ENCODE measurements at places on chromosomes 1 and 21.

DNA sequence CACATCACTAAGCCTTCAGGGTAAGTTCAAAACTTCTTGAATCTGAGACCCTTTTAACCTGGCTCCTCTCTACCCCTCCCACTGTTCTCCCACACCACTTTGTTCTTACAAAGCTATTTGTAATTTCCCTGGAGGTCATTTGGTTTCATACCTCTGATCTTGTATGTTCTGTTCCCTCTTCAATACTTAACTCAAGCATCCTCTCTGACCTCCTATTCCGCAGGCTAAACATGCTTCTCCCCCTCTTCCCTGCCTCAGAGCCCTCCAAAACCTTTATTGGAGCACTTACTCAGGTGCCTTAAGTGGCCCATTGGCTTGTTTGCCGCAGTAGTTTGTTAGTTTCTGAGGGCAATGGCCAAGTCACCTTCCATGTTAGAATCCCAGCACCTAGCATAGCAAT is 54.8 kb downstream of the SSX2IP start:
- DNase-seq, result no peak

DNA sequence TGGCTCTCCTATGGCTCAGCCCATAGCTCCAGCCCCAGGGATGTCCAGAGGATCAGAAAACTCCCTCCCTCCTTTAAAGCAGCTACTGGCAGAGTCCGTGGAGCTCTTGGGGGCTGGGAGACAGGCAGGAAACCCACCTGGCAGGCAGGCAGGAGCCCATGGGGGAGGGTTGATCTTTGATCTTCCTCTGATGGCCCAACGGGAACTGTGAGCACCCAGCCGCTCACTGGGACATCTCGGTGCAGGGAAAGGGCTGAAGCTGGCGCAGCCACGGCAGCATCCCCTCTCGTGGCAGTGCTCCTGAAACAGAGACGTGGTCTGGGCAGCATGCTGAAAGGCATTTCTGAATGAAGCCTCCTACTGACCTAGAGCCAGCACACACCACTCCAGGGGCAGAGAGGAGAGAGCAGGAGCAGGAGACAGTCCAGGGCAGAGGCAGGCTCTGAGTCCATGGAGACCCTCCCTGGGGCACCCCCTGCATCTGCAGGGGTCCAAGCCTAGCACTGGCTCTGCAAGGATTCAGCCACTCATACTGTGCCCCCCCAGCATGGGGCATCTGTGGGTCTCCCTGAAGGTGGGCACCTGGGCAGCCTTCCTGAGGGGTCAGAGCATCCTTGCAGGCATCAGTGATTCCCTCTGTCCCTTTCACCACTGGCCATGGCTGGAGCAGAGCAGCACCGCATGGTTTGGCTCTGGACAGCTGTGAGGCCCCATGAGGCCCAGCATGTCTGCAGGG is 4.9 kb upstream of the SLX9 start:
- DNase-seq, result no peak

- DNase-seq, result no peak
These were observed 1.3 kb downstream of the UBL4B start for GRCh38 chr1:110113551-110113950.

DNA sequence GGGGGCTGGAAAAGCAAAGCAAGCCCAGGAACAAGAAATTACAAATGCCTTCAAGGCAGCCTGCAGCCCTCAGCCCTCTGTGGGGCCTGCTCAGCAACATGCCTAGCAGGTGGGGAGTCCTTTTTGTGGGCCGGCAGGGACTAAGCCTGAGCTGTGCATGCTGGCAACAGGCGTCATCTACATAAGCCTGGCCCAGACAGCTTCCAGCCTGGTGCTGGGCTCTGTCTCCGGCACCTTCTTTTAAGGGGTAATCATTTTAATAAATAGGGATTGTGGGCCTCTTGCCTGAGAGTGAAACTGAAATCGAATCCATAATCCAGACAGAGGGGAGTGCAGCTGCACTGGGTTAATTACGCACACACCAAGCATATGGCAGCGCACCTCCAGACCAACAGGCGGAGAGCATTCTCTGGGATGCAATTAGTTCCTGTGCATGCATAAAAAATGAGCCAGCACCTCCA is 96.6 kb downstream of the DDX20 start:
- DNase-seq, result no peak

- DNase-seq, result no peak
These were observed 605.0 kb upstream of the PKN2 start for GRCh38 chr1:88079036-88079435.

- DNase-seq, result peak; percentile 73
These were observed 14.3 kb upstream of the SPEN start for GRCh38 chr1:15833069-15833679.

DNA sequence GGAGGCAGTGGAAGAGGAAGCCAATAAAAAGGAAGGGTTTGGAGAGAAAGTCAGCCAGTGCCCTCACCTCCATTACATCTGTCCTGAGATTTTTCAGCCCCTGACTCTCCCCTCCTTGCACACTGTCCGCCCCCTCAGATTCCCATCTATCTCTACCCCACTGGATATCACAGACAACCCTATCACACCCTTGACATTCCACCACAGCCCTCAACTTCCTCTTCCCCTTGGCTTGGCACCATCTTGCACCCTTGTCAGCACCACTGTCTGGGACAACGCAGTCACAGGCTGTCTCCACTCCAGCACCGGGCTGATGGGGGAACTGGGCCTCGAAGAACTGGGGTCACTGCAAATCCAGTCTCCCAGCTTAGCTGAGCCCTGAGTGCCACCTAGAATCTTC is 14.2 kb upstream of the PLEKHA6 start:
- no peak for DNase-seq

DNA sequence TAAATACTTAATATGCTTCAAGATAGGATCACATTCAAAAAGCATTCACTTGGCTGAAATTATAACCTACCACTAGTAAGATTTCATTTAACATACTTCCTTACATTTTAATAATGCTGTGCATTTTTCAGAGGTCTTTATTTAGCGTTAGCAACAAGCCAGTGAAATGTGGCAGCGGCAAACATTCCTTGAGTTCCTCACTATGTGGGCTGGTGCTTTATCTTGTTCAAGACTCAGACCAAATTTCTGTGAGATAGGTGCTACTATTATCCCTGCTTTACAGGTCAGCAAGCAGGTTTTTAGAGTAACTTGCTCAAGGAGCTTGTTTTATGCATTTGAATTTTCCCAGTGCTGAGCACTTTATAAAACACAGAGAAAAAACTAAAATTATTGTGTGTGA is 132.7 kb downstream of the PLPPR4 start:
- DNase-seq, result no peak

DNA sequence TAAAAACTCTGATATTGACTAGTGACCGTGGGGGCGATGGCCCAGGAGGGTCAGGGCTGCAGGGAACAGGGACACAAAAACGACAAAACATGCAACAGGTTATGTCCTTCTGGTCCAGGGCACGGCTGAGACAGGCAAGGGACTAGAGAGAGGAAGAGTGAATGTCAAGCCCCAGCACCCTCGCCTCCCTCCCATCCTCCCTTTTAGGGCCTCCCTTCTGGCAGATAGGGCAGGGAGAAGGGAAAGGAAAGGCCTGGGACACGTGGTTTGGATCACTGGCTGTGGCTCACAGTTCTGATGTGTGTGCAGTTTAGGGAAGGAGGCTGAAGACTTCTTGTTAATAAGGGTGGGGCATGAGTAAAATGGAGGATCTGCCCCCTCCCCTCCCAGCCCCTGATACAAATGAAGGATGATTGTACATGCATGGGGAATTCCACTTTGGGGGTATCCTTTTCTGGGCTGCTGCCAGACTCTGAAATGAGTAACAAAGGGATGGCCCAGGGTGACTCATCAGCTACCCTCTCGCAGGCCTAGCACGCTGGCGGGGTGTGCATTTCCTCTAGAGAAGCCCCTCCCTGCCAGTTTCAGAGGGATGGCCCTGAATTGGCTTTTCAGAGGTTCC is 14.2 kb downstream of the CAPN2 start:
- peak; percentile 97 for DNase-seq

DNA sequence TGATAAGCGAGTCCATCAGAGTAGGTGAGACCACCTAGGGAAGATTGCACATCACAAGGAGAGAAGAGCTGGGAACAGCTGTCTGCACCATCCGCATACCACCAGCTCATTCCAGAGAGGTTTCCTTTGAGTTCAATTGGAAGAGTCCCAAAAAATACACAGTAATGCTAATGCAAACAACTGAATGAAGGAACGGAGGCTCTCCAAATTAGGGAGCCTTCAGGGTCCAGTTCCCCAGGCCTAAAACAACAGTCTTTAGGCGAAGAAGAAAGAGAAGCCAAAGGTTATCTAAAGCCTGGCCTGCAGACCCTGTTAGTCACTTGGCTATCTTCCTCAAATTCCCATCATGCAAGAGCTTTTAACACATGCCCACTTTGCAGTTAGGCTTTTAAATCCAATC is 246.4 kb downstream of the PBX1 start:
- DNase-seq, result no peak

DNA sequence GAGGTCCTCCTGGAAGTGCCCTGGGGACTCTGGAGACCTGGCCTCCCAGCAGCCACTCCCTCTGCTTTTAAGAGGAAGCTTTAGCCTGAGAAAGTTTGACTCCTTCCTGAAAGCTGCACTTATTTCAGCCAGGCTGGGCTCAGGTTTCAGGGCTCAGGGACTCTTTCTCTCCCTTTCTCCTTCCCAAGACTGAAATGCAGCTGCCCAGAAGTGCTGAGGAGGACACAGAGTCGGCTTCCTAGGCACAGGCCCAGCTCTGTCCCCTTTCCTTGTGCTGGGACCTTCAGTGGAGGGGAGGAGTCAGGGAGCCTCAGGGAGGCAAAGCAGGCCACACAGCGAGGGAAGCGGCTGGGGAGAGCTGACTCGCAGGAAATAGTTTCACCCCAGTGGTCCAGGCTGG is 137.3 kb downstream of the NAV1 start:
- no peak for DNase-seq

GRCh38 chr1:213779228-213779627 is 208.5 kb upstream of the PROX1 start:
- DNase-seq, result no peak

DNA sequence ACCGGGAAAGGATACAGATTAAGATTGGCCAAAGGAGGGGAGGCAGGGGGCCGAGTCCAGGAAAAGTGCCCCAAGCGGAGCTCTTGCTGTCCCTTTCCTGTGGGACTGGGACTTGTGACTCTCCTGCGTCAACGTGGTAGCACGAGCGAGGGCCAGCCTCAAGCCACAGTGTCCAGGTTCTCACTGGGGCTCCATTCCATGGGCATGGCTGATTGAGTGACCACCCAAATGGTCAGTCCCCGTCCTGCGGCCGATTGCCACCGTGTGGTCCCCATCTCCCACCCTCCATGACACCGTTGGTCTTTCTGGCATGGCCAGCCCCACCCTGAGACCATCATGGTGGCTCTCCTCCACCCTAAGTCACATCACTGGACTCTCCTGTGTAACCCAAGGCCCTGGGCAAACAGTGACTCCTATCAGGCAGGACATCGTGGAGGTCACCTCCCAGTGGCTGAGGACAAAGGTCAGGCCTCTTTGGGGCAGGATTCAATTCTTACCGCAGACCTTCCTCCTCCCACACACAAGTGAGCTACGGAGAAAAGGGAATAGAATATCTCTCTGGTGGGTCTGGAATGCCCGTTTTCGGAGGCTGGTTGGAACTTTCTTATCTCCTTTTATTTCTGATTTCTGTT is 8.9 kb upstream of the C1orf174 start:
- no peak for DNase-seq

GRCh38 chr1:59266180-59266926 is 30.5 kb upstream of the FGGY start:
- DNase-seq, result no peak

DNA sequence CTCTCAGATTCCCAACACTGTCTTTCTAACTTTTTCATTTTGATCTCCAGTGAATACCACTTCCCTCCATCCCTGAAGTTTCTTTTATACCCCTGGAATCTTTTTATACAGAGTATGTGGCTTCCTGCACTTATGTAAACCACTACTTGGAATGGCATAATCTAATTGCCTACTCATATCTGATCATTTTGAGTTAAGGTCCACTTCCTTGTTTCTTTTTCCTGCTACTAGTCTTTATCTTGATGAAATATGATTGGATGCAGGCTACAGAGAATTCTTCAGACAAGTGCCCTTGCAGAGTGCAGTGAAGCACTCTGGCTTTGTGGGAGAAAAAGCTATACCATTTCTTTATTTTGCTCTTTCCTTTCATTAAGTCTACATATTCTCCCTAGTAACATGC is 325.3 kb upstream of the ADAMTS5 start:
- no peak for DNase-seq

GRCh38 chr21:32329776-32330175 is 31.1 kb downstream of the MRAP start:
- DNase-seq, result peak; percentile 43

DNA sequence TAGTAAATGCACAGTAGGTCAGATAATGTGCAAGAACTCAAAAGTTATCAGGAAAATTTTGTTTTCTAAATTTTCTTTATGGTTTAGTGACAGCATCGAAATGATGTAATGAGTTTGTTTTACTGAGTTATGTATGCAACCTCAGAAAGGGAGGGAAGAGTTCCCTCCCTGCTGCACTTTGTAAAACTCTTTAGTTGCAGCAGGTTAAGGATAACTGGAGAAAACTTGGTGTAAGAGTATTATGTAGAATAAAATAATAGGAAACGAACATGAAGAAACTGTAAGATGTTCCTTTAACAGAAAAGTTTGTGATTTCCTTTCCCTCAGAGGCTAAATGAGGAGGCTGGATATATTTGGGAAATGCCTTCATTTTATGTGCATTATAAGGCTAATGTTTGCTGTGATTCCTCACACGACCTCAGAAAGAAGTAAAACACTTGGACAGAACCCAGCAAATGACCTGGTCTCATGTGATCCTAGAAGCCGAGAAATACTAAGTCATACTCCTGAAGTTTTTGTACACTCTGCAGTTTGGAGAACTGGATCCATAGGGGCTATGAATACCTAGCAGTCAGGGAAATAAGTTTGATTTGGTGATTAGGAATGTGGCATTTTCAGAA is 35.4 kb downstream of the ADGRL2 start:
- peak; percentile 5 for DNase-seq

- DNase-seq, result peak; percentile 0
These were observed 69.5 kb downstream of the LHX8 start for GRCh38 chr1:75203415-75204277.

- DNase-seq, result no peak
These were observed 96.9 kb upstream of the TARDBP start for GRCh38 chr1:10915594-10915993.

- DNase-seq, result no peak
These were observed 356.5 kb upstream of the DUSP10 start for GRCh38 chr1:222098404-222098803.

GRCh38 chr1:67060811-67061218 is 6.9 kb upstream of the SLC35D1 start:
- DNase-seq, result peak; percentile 96

DNA sequence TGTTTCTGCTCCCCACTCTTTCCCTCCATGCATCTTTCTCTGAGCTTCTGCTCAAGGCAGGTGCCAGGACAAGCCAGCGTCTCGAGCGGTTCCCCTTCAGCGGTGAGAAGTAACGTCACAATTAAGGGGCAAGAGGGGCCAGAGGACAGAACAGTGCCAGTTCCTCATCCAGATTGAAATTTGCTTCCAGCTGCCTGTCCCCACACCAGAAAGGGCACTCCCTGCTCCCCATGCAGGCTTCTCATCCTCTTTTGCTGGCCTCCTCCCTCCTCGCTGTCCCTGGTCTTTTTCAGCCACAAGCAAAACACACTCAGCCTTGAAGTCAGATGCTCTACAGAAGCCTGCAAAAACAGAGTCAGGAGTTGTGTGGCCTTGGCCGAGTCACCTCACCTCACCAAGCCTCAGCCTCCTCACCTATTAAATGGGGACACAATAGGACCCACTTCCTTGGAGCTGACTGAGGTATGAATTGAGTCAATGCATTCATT is 35.0 kb upstream of the ECE1 start:
- no peak for DNase-seq

- no peak for DNase-seq
These were observed 3.1 kb downstream of the TNNT2 start for GRCh38 chr1:201374364-201374763.

All from foreskin fibroblast (primary cell).